Activated B cell treated with CpG ODN at 0.5 μM for 24 hours (primary cell): ENCODE measurements at places on chromosomes 5 and 9. TPM values are rescaled to one million over a fixed set of nuclear protein-coding genes. Genes with fewer than 3 reads are reported as not detected.

GARNL3 gene
- 4.0 and 10.4 TPM in 2 replicates for total RNA-seq

LCN15 gene
- not detected in 2 replicates for total RNA-seq

ZNF883 gene
- 0.33 and 1.0 TPM in 2 replicates for total RNA-seq

GRM6 gene
- total RNA-seq: not detected in 2 replicates

NMRK1 gene
- total RNA-seq: 6.5 and 8.8 TPM in 2 replicates

PCDHA11 gene
- not detected in 2 replicates for total RNA-seq

CBY3 gene
- total RNA-seq: not detected in 2 replicates

TAF1L gene
- not detected in 2 replicates for total RNA-seq

PFN3 gene
- not detected in 2 replicates for total RNA-seq

CD72 gene
- 118 and 125 TPM in 2 replicates for total RNA-seq

HAVCR1 gene
- not detected in 2 replicates for total RNA-seq

MARCHF3 gene
- 21.9 and 22.8 TPM in 2 replicates for total RNA-seq

IL5 gene
- not detected in 2 replicates for total RNA-seq

UGT3A2 gene
- total RNA-seq: not detected in 2 replicates

MAMDC2 gene
- not detected in 2 replicates for total RNA-seq

PARP8 gene
- total RNA-seq: 39.3 and 56.0 TPM in 2 replicates

PDGFRB gene
- 0.51 and 1.8 TPM in 2 replicates for total RNA-seq

SPATA9 gene
- not detected in 2 replicates for total RNA-seq

ASTN2 gene
- total RNA-seq: 2.3 TPM in 2 replicates

GFPT2 gene
- total RNA-seq: 0.39 and 0.62 TPM in 2 replicates

LPAR1 gene
- total RNA-seq: not detected in 2 replicates

AK1 gene
- 6.9 and 8.1 TPM in 2 replicates for total RNA-seq

ENTPD2 gene
- not detected in 2 replicates for total RNA-seq

SPATA31A3 gene
- total RNA-seq: not detected in 2 replicates

ISL1 gene
- not detected in 2 replicates for total RNA-seq

PCDHAC2 gene
- not detected in 2 replicates for total RNA-seq

SPINK4 gene
- not detected in 2 replicates for total RNA-seq

CERCAM gene
- 1.7 TPM in 2 replicates for total RNA-seq

F2RL2 gene
- not detected in 2 replicates for total RNA-seq

TMEFF1 gene
- total RNA-seq: 0.29 TPM in 1 of 2 replicates, not detected in the other

ACTL7B gene
- 0.16 TPM in 1 of 2 replicates, not detected in the other for total RNA-seq

IL9 gene
- total RNA-seq: not detected in 2 replicates

HIGD2A gene
- total RNA-seq: 113 and 116 TPM in 2 replicates

PCDHGB1 gene
- 0.37 and 0.44 TPM in 2 replicates for total RNA-seq

FGF18 gene
- 0.15 TPM in 1 of 2 replicates, not detected in the other for total RNA-seq

FYB1 gene
- 0.55 and 0.56 TPM in 2 replicates for total RNA-seq
